ENCODE measurements at places on chromosomes 2 and 18.

GRCh38 chr2:55048508-55049042, 1.7 kb downstream of the RTN4 start:
- DNase-seq = peak; percentile 76

DNA sequence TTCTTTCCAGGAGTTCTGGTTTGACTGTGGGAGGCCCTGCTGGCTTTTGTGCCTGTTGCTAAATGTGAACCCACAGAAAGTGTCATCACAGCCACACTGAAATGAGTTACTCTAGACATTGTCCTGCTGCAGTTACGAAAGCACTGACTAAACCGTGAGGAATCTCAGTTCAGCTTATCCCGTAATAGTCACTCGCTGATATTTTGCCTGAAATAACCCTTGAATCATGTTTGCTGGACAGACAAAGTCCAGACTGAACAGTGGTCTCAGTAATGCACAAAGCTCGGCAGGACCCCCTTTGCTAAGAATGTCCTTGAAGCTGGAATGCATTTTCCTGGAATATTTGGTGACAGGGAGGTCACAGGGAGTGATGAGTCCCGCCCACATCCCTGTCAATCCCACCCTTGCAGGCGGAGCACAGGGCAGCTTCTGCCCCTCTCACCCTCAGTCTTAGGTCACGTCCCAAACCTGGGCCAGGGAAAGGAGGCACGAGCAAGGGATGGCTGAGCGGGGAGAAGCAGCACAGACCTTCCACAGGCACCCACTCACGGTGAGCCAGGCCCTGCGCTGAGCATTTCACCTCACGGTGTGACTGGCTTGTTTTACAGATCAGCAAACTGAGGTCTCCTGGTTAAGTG, 53.4 kb downstream of the ADI1 start:
- no peak for DNase-seq

- DNase-seq = no peak
Observed at GRCh38 chr18:62200121-62200914, 13.3 kb downstream of the RELCH start.

- DNase-seq = no peak
Observed at GRCh38 chr2:9508931-9509330, 34.6 kb downstream of the IAH1 start.

- DNase-seq = no peak
Observed at GRCh38 chr18:35616664-35617423, 35.3 kb downstream of the GALNT1 start.

GRCh38 chr18:77042583-77042982, 90.0 kb downstream of the MBP start:
- no peak for DNase-seq

GRCh38 chr2:121471532-121472469, 58.9 kb upstream of the RNU4ATAC start:
- DNase-seq = no peak

DNA sequence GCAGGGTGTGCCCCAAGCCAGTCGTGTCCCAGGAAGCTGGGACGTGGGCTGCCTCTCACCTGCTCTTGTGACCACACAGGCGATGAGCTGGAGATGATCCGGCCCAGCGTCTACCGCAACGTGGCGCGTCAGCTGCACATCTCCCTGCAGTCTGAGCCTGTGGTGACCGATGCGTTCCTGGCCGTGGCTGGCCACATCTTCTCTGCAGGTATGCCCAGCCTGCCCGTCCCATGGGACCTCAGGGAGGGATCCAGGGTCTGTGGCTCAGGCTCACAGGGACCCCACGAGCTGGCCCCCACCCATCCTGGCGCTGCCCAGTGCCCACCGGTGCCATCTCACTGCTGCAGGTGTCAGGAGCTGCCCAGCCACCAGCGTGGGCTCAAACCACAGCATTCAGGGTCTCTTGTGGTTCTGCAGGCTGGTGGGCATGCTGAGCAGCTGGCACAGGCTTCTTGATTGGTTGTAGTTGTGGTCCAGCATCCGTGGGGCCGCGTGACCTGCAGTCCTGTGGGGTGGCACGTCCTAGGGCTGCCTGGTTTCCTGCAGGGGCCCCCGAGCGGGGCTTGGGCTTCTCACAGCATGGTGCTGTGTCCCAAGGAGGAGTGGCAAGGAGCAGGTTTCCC, 3.8 kb downstream of the BOK start:
- DNase-seq = no peak

GRCh38 chr18:78777992-78778391, 201.6 kb upstream of the SALL3 start:
- no peak for DNase-seq

GRCh38 chr2:212037062-212037461, 501.5 kb downstream of the ERBB4 start:
- no peak for DNase-seq

DNA sequence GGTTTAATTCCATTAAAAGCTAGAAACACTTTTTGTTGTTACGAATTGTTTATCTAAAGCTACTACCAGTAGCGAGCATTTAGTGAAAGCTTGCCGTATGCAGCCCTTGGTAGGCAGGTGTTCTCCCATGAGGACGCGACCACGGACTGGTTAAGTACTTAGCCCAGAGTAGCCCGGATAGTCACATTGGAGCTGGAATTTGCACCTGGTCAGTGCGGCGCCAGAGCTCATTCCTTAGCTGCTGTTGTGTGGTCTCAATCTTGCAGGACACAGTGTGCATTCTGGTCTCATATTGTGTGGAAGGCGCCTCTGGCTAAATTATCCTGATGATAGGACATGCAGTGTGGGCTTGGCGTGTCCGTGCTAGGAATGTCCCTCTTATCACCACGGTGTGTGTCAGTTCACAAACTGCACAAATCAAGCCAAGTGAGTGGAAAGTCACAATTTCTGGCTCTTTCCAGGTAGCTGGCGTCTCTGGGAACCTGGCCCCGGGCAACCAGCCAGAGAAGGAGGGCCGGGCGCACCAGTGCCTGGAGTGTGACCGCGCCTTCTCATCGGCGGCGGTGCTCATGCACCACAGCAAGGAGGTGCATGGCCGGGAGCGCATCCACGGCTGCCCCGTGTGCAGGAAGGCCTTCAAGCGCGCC, 133.3 kb downstream of the ZNF236 start:
- DNase-seq = peak; percentile 53

DNA sequence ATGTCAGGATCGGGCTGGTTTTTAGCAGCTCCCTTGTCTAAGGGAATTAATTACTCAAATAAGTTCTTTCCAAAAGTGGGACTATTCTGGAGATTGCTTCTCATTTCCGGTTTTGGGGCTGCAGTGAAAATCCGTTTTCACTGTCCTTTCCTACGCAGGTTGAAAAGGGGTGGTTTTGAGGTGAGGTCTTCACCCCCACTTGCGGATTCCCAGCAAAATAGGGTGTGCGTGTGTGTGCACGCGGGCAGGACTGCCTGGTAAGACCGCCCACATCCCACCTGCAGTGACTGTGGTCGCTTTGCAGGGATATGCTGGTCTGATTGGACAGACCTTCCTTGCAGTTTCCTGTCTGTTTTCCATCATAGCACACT, 472 bp upstream of the PLEKHM3 start:
- no peak for DNase-seq

DNA sequence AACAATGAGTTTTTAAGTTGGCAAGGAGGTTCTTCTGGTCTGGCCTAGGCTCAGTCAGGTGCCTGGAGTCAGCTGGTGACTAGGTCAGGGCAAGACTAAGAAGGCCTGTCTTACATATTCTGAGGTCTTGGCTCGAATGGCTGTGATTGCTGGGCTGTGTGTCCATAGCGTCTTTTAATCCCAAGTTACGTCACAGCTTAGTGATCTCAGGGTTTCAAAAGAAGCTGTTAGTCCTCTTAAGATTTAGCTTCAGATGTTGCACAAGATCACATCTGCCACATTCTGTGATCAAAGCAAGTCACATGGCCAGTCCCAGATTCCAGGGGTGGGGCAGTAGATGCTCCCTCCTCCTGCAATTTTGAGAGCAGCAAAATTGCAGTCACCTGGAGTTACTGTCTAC, 61.3 kb downstream of the PKP4 start:
- DNase-seq = no peak

DNA sequence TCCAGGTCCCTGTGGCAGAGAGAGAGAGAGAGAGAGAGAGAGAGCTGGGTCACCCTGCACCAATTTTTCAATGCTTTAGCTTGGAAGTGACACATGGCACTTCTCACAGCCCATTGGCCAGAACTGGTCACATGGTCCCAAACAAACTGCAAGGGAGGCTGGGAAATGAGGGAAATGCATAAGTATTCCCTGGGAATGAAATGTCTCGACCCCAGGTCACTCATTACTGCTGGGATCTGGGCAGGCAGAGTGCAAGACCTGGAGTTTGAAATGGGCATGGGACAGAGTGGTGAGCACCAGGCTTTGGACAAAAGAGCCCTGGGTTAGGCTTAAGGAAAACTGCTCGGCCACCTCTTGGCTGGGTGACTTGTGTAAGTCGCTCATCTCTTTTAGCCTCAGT, 37.0 kb downstream of the SMAD7 start:
- DNase-seq = no peak

DNA sequence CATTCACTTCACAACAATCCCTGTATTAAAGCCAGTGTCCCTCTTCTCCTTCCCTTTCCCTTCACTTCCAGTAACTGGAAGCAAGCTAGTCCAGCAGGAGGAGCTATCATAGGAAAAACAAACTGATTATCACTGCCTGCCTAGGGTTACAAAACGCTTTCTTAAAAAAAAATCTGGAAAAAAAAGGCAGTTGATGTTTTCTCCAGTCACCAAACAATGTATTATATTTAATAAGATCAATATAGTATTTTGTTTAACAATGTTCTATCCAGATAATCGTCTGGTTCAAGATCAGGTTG, 78.8 kb upstream of the ITGB6 start:
- no peak for DNase-seq

DNA sequence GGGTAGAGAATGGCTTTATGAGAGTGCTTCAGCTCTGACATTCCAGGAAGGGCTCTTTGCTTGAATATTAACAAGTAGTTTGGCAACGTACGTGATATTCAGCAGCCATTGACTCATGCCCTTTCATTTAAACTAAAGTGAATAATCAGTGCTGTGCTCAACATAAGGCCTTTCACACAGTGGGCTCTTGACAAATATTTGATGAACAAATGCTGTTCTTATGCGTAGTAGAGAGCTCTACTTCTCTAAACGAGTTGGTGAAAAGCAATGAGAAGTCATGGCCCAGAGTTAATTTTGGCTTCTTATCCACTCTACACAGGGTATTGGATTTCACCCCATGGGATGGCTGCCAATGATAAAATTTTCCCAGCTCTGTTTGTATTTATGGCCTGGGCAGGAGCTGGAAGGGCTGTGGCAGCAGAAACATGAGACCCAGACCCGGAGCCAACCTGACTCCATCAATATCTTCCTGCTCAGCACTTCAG, 338.9 kb downstream of the CCDC85A start:
- DNase-seq = peak; percentile 74

GRCh38 chr2:225310745-225311144, 88.8 kb upstream of the NYAP2 start:
- no peak for DNase-seq

DNA sequence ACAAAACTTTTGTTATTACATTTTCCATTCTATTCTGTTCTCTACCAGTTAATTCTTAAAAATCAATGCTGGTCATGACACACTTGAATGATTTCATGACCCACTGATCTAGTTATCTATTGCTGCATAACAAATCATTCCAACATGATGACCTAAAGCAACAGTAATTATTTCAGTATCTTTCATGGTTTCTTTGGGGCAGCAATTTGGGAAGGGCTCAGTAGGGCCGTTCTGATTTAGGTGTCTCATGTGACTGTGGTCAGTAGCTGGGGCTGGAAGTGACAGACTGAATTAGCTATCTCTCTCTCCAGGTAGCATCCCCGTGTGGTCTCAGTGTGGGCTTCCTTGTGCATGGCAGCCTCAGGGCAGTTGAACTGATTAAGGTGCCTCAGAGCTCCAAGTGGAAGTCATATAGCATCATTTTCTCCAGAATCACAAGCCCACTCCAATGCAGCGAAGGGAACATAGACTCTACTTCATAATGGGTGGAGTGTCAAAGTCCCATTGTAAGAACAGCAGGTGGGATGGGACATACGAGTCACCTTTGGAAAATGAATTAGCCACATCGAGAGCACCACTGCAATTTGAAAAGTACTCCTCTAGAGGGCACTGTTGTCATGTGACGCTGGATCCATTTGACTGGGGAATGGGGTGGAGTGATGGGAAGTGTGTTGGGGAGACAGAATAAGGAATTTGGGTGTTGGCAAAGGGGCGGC, 39.1 kb upstream of the FAM136A start:
- DNase-seq = peak; percentile 45

DNA sequence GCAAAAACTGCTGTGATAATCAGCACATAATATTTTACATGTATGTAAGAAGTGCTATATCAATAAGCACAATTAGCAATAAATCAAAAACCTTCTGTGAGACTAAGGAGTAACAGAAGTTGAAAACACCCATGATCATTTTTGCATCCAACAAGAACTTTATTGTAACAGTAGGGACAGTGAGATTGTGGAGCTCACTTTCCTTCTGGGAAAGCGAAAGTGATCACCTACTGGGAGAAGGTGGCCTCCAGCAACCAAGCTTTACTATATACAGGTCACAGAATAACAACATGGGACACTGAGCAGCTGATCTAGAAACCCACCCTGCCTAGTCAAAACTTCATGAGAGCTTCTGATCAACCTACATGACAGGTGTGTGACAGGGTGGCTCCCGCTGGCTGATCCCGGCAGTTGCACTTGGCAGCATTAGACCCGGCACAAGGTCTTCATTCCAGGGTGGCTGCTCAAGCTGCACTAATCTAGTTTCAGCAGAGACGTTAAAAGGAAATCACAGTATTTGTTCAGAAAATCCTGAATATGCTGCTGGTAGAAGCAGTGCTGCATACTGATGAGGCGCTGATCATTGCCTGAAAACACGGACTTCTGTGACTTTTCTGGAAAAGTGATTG, 63.5 kb upstream of the ARL5A start:
- no peak for DNase-seq

- DNase-seq = no peak
Observed at GRCh38 chr2:96524482-96525210, 11.9 kb upstream of the ARID5A start.

GRCh38 chr2:58354230-58354629, 113.1 kb upstream of the FANCL start:
- no peak for DNase-seq

DNA sequence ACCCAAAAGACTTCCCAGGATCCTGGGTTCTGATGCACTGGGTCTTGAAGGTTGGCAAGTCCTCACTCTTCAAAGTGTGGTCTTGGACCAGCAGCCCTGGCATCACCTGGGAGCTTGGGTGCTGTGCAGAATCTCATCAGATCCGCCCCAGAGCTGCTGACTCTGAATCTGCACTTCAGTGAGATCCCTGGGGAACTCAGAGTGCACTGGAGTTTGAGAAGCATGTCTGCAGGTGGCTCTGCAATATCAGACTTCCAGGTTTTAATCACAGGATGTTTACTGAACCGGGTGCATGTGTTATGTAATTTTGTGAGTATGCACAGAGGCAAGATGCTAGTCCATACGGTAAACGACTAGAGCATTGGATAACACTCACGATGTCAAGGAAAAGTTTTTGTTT, 58.0 kb upstream of the BOD1L2 start:
- DNase-seq = peak; percentile 12

GRCh38 chr2:64608867-64609226, 44.9 kb downstream of the SERTAD2 start:
- DNase-seq = no peak

GRCh38 chr2:122831649-122832048, 1076.2 kb downstream of the TSN start:
- DNase-seq = peak; percentile 1

GRCh38 chr2:217095511-217096205, 235.8 kb upstream of the TNP1 start:
- DNase-seq = no peak

GRCh38 chr18:59395226-59396175, 36.4 kb upstream of the LMAN1 start:
- no peak for DNase-seq
